ENCODE measurements at places on chromosomes 11 and 22.
A peak's percentile ranks its signal among the peaks of the same experiment; 100 is the strongest.

DNA sequence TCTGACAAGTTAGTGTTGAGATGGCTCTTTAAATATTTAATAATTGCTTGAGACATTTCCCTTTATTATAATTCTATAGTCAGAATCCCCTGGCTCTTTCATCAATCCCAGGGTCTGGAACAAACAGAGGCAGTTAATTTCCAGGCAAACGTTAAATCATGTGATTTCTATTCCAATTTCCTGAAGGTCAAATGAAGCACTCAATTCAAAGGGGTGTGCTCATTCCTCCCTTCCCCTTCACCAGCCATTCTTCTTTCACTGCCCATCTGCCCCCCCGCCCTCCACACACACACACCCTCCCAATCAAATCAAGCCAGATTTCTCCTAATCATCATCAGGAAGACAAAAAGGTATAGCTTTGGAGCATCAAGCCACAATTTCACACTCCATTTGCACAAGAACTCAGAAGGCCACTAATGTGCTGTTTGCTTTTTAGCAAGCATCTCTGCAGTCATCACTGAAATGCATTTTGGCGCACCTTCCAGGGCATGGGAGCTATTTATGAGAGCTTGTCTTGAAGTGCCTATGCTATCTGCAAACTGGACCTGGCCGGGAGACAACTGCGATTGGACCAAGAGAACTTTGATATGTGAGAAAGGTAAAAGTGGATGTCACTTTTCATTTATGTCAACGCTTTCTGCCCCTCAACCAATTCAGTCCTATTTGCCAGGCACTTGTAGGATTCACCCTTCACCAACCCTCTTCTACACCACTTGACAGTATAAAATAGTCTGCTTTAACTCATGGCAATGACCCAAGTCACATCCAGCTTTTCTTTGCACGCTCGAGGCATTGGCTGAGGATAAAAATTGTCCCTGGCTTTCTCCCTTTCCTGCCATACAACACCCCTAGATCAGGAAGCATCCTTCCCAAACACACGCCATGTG, 315.1 kb upstream of the API5 start:
- no peak for DNase-seq

DNA sequence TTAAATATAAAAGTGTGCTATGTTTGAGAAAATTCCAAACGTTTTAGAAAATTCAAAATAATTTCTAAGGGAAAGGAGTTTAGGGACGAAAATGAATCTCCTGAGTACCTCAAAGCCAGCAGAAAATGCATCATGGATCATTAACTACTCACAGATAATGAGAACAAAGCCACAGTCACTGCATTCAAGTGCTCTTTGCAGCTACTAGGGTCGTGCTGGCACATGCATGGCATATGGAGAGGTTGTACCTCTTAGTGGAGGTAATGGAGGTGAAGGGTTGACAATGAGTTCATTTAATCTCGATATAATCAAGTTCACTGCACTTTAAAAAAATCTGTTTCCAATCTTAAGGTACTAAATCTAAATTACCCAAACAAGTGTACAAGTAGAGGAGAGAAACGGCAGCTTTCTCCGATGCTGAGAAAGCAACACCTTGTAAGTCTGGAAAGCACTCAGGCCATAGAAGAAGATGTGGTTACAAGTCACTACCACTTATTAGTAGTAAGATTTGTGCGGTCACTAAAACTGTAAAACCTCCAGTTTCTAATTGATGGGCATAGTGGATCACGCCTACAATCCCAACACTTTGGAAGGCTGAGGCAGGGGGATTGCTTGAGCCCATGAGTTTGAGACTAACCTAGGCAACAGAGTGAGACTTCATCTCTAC, 261.1 kb upstream of the ANO3 start:
- peak; percentile 84 for DNase-seq

DNA sequence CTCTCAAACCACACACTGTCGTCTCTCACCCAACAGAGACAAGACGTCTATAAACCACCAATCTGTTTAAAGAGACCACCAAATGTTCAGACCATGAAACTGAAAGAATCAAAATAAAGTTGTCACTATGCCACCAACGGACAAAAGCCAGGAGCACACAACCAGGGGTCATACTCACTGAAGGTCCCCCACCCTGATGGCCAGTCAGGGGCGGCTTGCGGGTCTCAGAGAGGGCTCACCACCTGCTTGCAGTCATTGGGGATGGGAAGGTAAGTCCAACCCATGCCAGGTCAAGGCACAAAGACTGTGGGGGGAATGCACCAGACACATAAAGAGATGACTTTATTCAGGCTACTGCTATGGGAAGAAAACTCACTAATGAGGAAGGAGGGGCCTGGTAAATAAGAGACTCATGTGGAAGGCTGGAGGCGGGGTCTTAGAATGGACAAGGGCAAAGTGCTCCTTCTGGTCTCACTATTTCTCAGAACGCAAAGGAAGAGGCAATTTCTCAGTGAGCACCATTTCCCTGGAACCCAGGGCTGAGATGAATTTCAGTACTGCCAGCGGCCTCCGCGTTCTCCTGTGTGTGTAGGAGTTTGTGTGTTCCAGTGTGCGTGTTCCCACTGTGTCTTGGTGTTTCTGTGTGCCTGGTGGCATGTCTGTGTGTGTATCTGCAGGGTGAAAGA, 17.3 kb downstream of the SCARF2 start:
- DNase-seq, result no peak

GRCh38 chr11:129319201-129319600, 56.4 kb upstream of the BARX2 start:
- no peak for DNase-seq

All from NCI-H524 (cell line).